ENCODE measurements at places on chromosomes 3 and 15. TPM values are rescaled to one million over a fixed set of nuclear protein-coding genes. Genes with fewer than 3 reads are reported as not detected.

Gene SAMMSON
- polyA plus RNA-seq = not detected

Gene GOLGA6L7
- polyA plus RNA-seq = not detected

Gene PARL
- polyA plus RNA-seq = 35.3 TPM

Gene CCR9
- not detected for polyA plus RNA-seq

Gene TMEM207
- polyA plus RNA-seq = not detected

Gene ZNF710
- 9.2 TPM for polyA plus RNA-seq

Gene HYAL1
- polyA plus RNA-seq = 0.32 TPM

Gene PARP14
- 9.3 TPM for polyA plus RNA-seq

Gene TICRR
- polyA plus RNA-seq = 4.2 TPM

Gene POU1F1
- not detected for polyA plus RNA-seq

Gene LYZL4
- not detected for polyA plus RNA-seq

Gene ISLR2
- not detected for polyA plus RNA-seq

Gene MESP1
- 0.13 TPM for polyA plus RNA-seq

Gene CADM2
- not detected for polyA plus RNA-seq

Gene ACTC1
- polyA plus RNA-seq = 2.8 TPM

Gene DUOXA2
- polyA plus RNA-seq = not detected

Gene ASB14
- polyA plus RNA-seq = not detected

Gene NAALADL2
- polyA plus RNA-seq = 2.4 TPM

Gene RARB
- 0.52 TPM for polyA plus RNA-seq

Gene DNAH12
- polyA plus RNA-seq = 0.02 TPM

Gene PLA2G4E
- polyA plus RNA-seq = not detected

Gene C2CD4A
- polyA plus RNA-seq = not detected

Gene CYP11A1
- polyA plus RNA-seq = 0.46 TPM

Gene SLC6A11
- not detected for polyA plus RNA-seq

Gene ROPN1
- not detected for polyA plus RNA-seq

Gene CCDC54
- polyA plus RNA-seq = not detected

Gene SOX2
- not detected for polyA plus RNA-seq

Gene TMEM40
- 0.29 TPM for polyA plus RNA-seq

Gene B3GNT5
- polyA plus RNA-seq = 1.6 TPM

Gene PLA2G4D
- polyA plus RNA-seq = not detected

Gene SH2D7
- not detected for polyA plus RNA-seq

Gene TTC21A
- polyA plus RNA-seq = 1.8 TPM

Gene GOLGA8N
- 1.2 TPM for polyA plus RNA-seq

Gene KCNH8
- not detected for polyA plus RNA-seq

Gene RTP1
- polyA plus RNA-seq = not detected

Gene RLBP1
- not detected for polyA plus RNA-seq

Gene RPL29
- 2,187 TPM for polyA plus RNA-seq

Gene POLR2M
- polyA plus RNA-seq = 60.8 TPM

Gene KIF15
- 3.7 TPM for polyA plus RNA-seq
